ENCODE measurements at places on chromosomes 2 and 18.

DNA sequence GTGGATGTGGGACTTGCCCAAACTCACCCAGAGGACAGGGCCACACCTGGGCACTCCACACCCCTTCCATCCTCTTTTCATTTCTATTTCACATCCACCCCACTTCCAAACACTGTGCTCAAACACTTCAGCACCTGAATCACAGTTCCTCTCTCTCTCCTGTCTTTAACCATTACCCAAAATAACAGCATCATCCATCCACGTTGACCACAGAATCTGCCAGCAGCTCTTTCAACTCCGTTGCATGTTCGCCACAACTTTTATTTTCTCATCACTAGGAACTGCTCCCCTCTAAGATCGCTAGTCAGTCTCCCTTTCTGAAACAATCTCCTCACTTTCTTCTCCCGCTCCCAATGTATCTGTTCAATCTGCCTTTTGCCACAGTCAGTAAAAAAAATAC lies 121.6 kb upstream of the HNRNPA3 start:
- no peak for DNase-seq

GRCh38 chr2:128628206-128628605 lies 309.5 kb upstream of the HS6ST1 start:
- no peak for DNase-seq

DNA sequence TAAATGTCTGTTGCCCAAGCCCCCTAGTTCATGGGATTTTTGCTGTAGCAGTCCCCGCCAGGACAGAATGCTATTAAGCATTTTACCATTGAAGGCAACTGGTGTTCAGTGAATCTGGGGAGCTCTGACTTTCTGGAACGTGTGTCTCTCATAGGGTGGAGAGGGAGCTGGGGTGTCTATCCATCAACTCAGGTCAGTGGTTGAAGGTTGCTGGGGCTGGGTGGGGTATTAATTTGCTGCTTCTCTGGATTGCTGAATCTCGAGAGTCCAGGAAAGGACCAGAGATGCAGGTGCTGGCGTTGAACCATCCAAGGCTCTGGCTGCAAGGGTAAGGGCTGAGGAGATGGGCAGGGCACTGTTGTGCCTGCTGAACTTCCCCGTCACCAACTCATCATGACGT lies 66.8 kb upstream of the NCK2 start:
- DNase-seq = no peak

- no peak for DNase-seq
Observed at GRCh38 chr2:180376066-180376465, 369.0 kb upstream of the CWC22 start.

- DNase-seq = no peak
Observed at GRCh38 chr18:21064347-21064746, 47.3 kb downstream of the ROCK1 start.

DNA sequence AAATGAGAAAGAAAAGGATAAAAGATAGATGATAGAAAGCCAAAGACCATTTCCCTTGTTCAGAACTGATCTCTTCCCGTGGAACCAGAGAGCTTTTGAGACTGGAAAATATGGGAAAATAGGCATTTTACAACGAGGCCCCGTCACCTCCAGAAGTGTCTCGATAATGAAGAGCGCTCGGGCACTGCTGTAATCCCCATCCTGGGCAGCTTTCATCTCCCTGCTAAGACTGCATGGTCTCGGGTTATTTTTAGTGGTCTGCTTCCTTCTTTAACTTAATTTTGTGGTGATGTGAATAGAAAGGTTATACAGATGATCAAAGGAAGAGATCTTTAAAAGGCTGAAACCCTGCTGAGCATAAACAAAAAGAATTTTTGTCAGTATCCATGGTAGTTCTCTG lies 176.6 kb downstream of the METTL4 start:
- DNase-seq = no peak

GRCh38 chr2:241891988-241892298 lies 22.4 kb downstream of the RTP5 start:
- no peak for DNase-seq

All from esophagus squamous epithelium (tissue), 5 donors.